Aorta (tissue), 5 donors: ENCODE measurements at places on chromosomes 12 and 14.

DNA sequence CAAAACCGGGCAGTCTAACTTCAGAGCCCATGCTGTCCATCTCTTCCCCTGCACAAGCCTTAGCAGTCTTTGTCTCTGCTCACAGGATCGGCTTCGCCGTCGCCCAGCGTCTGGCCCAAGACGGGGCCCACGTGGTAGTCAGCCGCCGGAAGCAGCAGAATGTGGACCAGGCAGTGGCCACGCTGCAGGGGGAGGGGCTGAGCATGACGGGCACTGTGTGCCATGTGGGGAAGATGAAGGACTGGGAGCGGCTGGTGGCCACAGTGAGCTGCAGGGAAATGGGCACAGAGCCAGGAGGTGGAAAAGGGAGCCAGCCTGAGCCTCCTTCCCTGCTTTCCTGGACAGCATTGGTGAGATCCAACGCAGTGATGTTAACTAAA is 14.2 kb upstream of the CARMIL3 start:
- DNase-seq = no peak

DNA sequence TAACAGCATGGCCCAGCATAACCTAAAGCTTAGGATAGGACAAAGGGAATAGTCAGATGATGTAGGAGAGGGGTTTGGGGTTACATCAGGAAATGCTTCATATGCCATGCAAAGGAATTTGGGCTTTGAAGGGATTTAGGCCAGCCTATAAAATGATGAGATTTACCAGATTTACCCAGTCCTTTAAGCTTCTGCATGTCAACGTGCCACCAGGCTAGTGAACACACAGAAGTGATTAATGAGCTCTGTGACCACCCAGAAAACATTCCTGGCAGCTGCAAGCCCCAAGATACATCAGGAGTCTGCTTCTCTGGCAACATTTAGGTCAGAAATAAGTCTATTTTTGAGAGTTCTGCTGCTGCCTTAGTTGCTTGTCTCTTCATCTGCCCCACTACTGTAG is 118.3 kb downstream of the LRIG3 start:
- no peak for DNase-seq

GRCh38 chr12:60255044-60255443 is 659.2 kb downstream of the SLC16A7 start:
- DNase-seq = no peak

DNA sequence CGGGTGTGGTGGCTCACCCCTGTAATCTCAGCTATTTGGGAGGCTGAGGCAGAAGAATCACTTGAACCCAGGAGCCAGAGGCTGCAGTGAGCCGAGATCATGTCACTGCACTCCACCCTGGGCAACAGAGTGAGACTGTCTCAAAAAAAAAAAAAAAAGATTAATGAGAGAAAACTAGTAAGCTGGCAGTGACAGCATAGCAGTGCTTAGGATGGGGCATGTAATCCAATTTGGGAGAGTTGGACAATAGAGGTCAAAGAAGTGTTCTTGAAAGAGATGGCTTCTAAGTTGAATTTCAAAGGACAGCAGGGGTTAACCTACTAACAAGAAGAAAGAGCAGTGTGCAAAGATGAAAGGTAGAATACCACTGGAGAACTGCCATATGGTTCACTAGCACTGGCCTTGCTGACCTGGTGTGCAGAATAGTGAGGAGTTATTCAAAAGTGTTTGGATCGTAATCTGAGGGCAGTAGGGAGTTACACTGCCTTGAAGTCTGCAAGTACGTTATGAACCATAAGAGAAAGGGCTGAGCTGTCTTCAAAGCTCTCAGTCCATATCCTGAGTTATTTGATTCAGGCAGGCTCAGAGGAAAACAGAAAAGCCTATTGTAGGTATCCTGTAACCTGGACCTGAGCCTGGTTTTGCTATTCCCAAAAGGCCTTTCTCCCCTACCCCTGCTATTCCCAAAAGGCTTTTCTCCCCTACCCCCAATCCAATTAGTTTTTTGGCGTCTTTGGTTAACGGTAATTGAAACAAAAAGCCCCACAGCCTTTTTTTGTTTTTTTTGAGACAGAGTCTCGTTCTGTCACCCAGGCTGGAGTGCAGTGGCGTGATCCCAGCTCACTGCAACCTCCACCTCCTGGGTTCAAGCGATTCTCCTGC is 3.4 kb downstream of the XPOT start:
- no peak for DNase-seq

GRCh38 chr12:32336261-32336660 is 63.1 kb upstream of the FGD4 start:
- DNase-seq = no peak
